ENCODE measurements at places on chromosomes 5 and 9. TPM values are rescaled to one million over a fixed set of nuclear protein-coding genes. Genes with fewer than 3 reads are reported as not detected.

GRCh38 chr5:59039296-59040023 lies 456.6 kb downstream of the RAB3C start:
- DNase-seq, result peak; percentile 20

SHB gene
- 12.2 TPM for total RNA-seq

NTNG2 gene
- 25.0 TPM for total RNA-seq

TIMD4 gene
- 0.45 TPM for total RNA-seq
